ENCODE measurements at places on chromosomes 16 and 17. TPM values are rescaled to one million over a fixed set of nuclear protein-coding genes. Genes with fewer than 3 reads are reported as not detected.

DNA sequence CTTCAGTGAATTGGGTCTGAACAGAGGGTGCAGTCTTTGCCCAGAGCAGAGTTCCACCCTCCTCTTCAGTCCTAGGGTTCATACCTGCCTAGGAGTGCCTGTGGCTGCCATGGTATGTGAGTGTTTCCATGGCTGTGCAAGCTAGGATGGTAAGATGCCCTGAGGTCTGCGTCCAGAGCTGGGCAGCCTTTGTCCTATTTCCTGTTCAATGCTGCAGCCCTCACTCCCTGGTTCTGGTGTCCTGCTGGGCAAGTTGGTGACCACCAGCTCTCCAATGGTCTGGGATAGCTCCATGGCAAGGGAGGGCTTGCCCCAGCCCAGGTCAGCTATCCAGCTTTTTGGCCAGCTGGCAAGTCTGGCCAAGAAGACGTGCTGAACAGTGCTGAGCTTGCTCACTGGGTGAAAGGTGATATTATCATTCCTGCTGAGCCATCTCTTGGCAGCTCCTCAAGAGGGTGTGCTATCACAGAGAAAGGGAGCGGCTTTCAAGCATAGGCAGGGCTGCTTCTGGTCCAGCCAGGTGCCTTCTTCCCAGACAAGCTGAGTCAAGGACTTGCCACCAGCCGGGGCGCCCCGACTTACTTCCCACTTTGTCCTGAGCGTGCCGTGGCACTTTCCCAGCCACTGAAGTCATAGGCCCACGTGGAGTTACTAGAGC lies 13.0 kb upstream of the NFATC3 start:
- H3K27me3 ChIP-seq: no peaks in the 10 kb centered on the region
- H3K4me3 ChIP-seq: no peak overlapping the region
- H3K4me1 ChIP-seq: peaks cover 35% of the 10 kb centered on the region
- peaks cover 33% of the 10 kb centered on the region for H3K36me3 ChIP-seq

DNA sequence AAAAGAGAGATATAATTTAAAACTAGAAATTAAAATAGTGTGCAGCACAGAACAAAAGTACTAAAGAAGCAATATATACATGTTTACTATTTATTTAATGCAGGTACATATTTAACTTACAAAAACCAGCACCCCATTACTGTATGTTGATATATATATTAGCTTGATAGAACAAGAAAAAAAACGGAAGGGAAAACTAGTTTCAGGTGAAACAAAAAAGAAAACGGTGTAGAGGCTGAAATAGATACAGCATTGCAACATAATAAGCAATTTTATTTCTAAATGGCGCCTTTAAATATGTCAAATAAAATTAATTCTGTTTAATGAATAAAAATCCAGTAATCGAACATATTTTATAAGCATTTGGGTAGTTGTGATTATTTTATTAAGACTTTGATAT lies 3.9 kb downstream of the HNF1B start:
- H3K27ac ChIP-seq: peak overlapping the region; percentile 81
- H3K27me3 ChIP-seq: peaks cover 79% of the 10 kb centered on the region
- no peak for DNase-seq
- H3K36me3 ChIP-seq: no peaks in the 10 kb centered on the region
- peaks cover 31% of the 10 kb centered on the region for H3K4me1 ChIP-seq
- H3K4me3 ChIP-seq: peak overlapping the region; percentile 53

DNA sequence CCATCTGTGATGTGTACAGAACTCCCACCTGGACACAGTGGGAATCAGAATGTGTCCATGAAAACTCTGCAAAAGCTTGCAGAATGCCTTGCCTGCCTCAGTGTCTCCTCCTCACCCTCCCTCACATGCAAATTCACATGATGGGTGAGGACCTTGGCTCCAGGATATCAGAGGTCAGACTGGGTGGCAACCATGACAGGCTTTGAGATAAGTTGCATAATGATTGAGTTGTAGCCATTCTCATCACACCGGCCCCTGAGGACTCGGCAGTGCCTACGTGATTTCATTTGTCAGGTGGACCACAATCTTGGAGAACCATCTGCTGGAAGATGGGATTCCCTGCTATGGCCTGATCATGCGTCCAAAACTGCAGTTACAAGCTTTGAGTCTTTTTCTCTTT lies 3.9 kb upstream of the ADCY9 start:
- H3K4me1 ChIP-seq: peaks cover under 1% of the 10 kb centered on the region
- H3K27me3 ChIP-seq: no peaks in the 10 kb centered on the region
- H3K36me3 ChIP-seq: no peaks in the 10 kb centered on the region
- H3K4me3 ChIP-seq: no peak overlapping the region

DNA sequence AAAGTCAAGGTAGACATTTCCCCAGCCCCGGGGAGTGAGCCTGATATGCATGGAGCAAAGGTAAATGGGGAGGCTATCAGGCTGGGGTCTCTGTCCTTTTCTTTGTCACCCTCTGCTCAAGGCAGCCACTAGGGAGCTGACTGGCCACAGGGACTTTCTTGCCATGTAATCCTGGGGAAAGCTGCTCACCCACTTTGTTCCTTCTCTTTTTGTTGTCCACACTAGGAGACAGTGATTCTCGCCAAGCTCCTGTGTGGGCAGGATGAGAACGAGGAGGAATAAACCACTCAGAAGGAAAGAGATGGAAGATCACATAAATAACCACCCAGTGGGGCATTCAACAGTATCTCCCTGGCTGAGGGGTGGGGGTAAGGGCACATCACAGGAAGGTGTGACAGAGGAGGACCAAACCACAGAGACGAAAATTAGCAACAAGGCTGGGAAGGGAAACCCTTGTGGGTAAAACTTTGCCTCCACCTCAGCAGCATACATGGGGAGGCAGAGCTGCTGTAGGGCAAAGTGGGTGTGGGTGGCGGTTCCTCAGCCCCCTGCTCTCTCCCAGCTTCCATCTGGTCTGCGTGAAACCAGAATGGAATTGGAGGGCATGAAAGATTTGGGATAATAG lies 26.2 kb upstream of the CCL1 start:
- H3K27me3 ChIP-seq: no peaks in the 10 kb centered on the region
- no peak for DNase-seq
- H3K4me3 ChIP-seq: no peak overlapping the region
- H3K36me3 ChIP-seq: no peaks in the 10 kb centered on the region

- no peaks in the 10 kb centered on the region for H3K27me3 ChIP-seq
- no peaks in the 10 kb centered on the region for H3K36me3 ChIP-seq
- peak; percentile 76 for DNase-seq
- H3K4me3 ChIP-seq: peak overlapping the region; percentile 10
- H3K4me1 ChIP-seq: peaks cover 26% of the 10 kb centered on the region
Observed at GRCh38 chr17:47205419-47205963, 3.7 kb upstream of the MYL4 start.

DNA sequence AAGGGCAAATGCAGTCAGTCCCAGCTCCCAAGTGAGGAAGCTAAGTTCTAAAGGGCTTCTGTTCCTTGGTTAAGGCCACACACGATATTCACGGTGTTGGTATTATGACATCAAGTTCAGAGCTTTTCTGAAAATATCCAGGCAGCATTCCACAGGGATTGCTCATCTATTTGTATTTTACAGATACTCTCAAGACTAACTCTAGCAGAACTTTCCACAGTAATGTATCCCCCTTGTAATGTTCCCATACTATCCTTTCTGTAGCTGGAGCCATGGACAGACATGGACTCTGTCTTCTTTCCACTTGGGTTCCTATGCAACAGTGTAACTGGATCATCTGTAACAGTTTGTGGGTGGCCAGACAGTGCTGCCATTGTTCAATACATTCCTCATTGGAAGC lies 13.5 kb downstream of the SDR42E1 start:
- no peaks in the 10 kb centered on the region for H3K27me3 ChIP-seq
- H3K4me1 ChIP-seq: peaks cover 14% of the 10 kb centered on the region
- no peak overlapping the region for H3K27ac ChIP-seq
- H3K4me3 ChIP-seq: no peak overlapping the region
- DNase-seq: no peak

DNA sequence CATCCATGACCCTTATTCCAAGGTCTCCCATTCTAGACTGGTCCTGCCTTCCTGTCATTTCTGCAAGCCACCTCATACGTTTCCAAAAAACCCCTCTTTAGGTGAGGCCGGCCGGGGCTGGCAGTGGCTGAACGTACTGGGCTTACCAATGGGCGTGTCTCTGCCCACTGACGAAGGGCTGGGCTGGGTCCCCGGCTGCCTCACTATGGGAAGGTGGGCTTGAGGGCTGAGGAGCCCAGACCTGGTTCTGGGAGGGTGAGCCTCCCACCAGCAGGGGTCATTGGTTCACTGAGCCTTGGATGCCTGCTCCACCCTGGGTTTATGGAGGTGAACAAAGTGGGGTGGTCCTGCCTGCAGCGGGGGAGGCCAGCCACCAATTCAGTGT lies 19.9 kb downstream of the KDM8 start:
- no peak for DNase-seq
- H3K27me3 ChIP-seq: no peaks in the 10 kb centered on the region
- no peak overlapping the region for H3K4me3 ChIP-seq
- H3K36me3 ChIP-seq: peaks cover 15% of the 10 kb centered on the region

- peaks cover 33% of the 10 kb centered on the region for H3K36me3 ChIP-seq
- H3K27ac ChIP-seq: peak overlapping the region; percentile 80
- H3K4me1 ChIP-seq: peaks cover 39% of the 10 kb centered on the region
- no peaks in the 10 kb centered on the region for H3K27me3 ChIP-seq
- DNase-seq: no peak
Observed at GRCh38 chr17:57874434-57875289, 24.8 kb upstream of the MRPS23 start.

- H3K4me3 ChIP-seq: no peak overlapping the region
- no peak for DNase-seq
- H3K27ac ChIP-seq: no peak overlapping the region
- no peaks in the 10 kb centered on the region for H3K27me3 ChIP-seq
- peaks cover 1% of the 10 kb centered on the region for H3K4me1 ChIP-seq
Observed at GRCh38 chr17:39104657-39105056, 46.8 kb downstream of the PLXDC1 start.

GRCh38 chr16:31869511-31870201 lies 4.0 kb upstream of the ZNF267 start:
- no peak overlapping the region for H3K4me3 ChIP-seq
- peak overlapping the region; percentile 74 for H3K27ac ChIP-seq
- H3K4me1 ChIP-seq: peaks cover 12% of the 10 kb centered on the region
- DNase-seq: peak; percentile 70
- no peaks in the 10 kb centered on the region for H3K27me3 ChIP-seq

- no peak overlapping the region for H3K27ac ChIP-seq
- H3K4me1 ChIP-seq: no peaks in the 10 kb centered on the region
- no peak overlapping the region for H3K4me3 ChIP-seq
- no peak for DNase-seq
- H3K36me3 ChIP-seq: no peaks in the 10 kb centered on the region
- H3K27me3 ChIP-seq: no peaks in the 10 kb centered on the region
Observed at GRCh38 chr17:15361592-15361991, 20.2 kb upstream of the TEKT3 start.

DNA sequence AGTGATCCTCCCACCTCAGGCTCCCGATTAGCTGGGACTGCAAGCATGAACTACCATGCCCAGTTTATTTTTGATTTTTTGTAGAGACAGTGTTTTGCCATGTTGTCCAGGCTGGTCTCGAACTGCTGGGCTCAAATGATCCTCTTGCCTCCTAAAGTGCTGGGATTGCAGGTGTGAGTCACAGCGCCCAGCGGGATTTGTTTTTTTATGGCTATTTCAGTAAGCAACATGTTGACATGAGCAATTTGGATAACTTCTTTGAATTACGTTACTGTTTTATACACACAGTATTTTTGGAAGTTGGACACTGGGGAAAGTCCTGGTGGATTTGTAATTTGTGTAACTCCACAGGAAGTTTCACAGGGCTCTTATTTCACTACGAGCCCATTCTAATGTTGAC lies 18.5 kb upstream of the RHOT1 start:
- H3K4me1 ChIP-seq: peaks cover 7% of the 10 kb centered on the region
- no peak overlapping the region for H3K27ac ChIP-seq
- no peak for DNase-seq
- H3K36me3 ChIP-seq: no peaks in the 10 kb centered on the region
- no peaks in the 10 kb centered on the region for H3K27me3 ChIP-seq

DNA sequence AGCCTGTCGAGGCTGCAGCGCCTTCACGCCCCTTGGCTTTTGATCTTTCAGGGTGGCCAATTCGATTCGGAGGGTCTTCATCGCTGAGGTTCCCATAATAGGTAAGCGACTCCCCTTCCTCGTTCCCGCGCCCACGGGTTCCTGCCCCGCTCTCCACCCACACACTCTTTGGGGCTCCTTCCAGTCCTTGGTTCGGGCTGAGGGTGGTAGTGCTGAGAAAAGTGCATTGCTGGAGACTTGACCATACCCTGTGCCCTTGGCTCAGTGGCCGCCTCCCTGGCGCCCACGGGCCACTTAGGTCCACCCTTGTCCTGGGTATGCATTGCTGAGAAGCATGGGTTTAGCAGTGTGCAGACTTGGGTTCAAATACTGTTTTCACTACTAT lies 491 bp downstream of the POLR2C start:
- H3K4me1 ChIP-seq: peaks cover 27% of the 10 kb centered on the region
- peak overlapping the region; percentile 95 for H3K4me3 ChIP-seq
- H3K27ac ChIP-seq: peak overlapping the region; percentile 93
- peaks cover 71% of the 10 kb centered on the region for H3K36me3 ChIP-seq
- H3K27me3 ChIP-seq: no peaks in the 10 kb centered on the region

DNA sequence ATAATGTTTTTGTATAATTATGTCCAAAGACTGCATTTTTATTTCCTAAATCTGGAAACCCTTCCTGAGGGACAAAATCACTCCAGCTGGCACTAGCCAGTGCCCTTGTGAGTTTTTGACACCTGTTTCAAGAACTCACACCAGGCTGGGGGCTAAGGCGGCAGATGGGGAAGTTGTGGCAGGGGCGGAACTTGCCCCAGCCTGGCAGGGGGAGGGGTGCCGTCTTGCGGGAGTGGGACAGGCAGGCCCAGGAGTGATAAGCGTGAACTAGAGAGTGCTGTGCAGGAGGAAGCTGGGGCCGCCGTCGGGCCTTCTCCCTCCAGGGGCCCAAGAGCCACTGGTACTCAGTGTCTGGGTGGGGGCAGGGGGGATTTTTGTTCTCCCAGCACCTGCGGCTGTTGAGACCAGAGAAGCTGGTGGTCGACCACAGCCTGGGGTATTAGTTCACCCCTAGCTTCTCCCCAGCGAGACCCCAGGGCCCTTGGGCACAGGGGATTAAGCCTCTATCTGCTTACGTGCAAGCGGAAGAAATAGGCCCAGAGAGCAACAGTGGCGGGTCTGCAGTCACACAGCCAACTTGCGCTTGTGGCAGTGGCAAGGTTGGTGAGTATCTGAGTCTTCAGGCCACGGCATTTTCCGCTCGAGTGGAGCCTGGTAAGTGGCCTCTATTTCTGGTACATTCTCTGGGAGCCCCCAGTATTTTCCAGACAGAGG lies 40.2 kb upstream of the PLCG2 start:
- peaks cover 9% of the 10 kb centered on the region for H3K4me1 ChIP-seq
- H3K36me3 ChIP-seq: no peaks in the 10 kb centered on the region
- no peak overlapping the region for H3K4me3 ChIP-seq
- H3K27me3 ChIP-seq: no peaks in the 10 kb centered on the region

GRCh38 chr17:21176773-21177395 lies 37.1 kb downstream of the TMEM11 start:
- DNase-seq: peak; percentile 20
- H3K36me3 ChIP-seq: peaks cover 12% of the 10 kb centered on the region
- peaks cover 6% of the 10 kb centered on the region for H3K4me1 ChIP-seq
- H3K27ac ChIP-seq: no peak overlapping the region

EEF2KMT gene
- total RNA-seq: 9.6 TPM

RPTOR gene
- 35.4 TPM for total RNA-seq

TAX1BP3 gene
- total RNA-seq: 108 TPM

WBP2 gene
- total RNA-seq: 156 TPM

MAPK8IP3 gene
- 77.3 TPM for total RNA-seq

PRKCB gene
- total RNA-seq: 25.2 TPM

LYRM1 gene
- total RNA-seq: 28.9 TPM

MRPL45 gene
- total RNA-seq: 25.7 TPM

Data from upper lobe of right lung (tissue), 1 donor.